ENCODE measurements at places on chromosomes 1 and 21. TPM values are rescaled to one million over a fixed set of nuclear protein-coding genes. Genes with fewer than 3 reads are reported as not detected.

The TMEM269 gene
- 0.99 TPM for polyA plus RNA-seq

The LCE6A gene
- not detected for polyA plus RNA-seq

The FAM72A gene
- polyA plus RNA-seq = 17.6 TPM

The OR2L3 gene
- polyA plus RNA-seq = not detected

The ELOVL1 gene
- polyA plus RNA-seq = 50.0 TPM

The CACNA1E gene
- polyA plus RNA-seq = not detected

The SYT14 gene
- polyA plus RNA-seq = 0.09 TPM

The RYR2 gene
- 34.4 TPM for polyA plus RNA-seq

The HCN3 gene
- polyA plus RNA-seq = 12.9 TPM

The CLCA4 gene
- not detected for polyA plus RNA-seq

The TDRD5 gene
- not detected for polyA plus RNA-seq

The TAS1R1 gene
- polyA plus RNA-seq = 0.17 TPM

The SCMH1 gene
- 126 TPM for polyA plus RNA-seq

The NEXN gene
- 83.9 TPM for polyA plus RNA-seq

DNA sequence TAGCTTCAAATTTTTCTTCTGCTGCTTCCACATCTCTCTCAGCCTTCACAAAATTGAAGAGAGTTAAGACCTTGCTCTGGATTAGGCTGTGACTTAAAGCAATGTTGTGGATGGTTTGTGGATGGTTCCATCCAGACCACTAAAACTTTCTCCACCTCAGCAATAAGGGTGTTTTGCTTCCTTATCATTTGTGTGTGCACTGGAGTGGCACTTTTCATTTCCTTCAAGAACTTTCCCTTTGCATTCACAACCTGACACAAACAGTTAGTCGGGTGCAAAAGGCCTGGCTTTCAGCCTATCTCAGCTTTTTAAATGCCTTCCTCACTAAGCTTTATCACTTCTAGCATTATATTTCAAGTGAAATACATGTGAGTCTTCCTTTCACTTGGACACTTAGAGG, 30.3 kb downstream of the DENND1B start:
- H3K36me3 ChIP-seq = no peaks in the 10 kb centered on the region
- DNase-seq = no peak
- H3K4me3 ChIP-seq = no peak overlapping the region
- no peaks in the 10 kb centered on the region for H3K4me1 ChIP-seq

DNA sequence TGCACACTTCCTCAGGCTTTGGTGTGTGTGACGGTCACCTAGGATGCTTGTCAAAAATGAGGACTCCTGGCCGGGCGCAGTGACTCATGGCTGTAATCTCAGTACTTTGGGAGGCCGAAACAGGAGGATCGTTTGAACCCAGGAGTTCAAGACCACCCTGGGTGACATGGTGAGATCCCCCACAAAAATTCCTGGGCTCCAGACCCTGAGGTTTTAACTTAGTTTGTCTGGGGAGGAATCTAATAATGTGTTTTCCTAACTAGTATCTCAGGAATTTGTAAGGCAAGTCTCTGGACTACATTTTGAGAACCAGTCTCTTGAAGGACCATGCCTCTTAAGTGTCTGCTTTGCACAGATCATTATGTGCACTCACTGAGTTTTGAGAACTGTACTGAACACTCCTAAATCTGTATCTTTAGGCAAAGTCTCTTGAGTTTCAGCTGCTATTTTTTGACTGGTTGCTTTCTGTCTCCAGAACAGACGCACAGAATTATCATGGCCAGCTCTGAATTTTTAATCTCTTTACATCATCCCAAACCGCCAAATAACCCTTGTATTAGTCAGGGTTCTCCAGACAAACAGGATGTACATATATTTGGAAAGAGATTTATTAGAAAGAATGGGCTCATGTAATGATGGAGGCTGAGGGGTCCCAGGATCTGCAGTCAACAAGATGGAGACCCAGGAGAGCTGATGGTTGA, 45.5 kb upstream of the VANGL1 start:
- H3K27ac ChIP-seq = no peak overlapping the region
- DNase-seq = no peak
- no peaks in the 10 kb centered on the region for H3K36me3 ChIP-seq
- H3K27me3 ChIP-seq = no peaks in the 10 kb centered on the region
- no peak overlapping the region for H3K4me3 ChIP-seq

DNA sequence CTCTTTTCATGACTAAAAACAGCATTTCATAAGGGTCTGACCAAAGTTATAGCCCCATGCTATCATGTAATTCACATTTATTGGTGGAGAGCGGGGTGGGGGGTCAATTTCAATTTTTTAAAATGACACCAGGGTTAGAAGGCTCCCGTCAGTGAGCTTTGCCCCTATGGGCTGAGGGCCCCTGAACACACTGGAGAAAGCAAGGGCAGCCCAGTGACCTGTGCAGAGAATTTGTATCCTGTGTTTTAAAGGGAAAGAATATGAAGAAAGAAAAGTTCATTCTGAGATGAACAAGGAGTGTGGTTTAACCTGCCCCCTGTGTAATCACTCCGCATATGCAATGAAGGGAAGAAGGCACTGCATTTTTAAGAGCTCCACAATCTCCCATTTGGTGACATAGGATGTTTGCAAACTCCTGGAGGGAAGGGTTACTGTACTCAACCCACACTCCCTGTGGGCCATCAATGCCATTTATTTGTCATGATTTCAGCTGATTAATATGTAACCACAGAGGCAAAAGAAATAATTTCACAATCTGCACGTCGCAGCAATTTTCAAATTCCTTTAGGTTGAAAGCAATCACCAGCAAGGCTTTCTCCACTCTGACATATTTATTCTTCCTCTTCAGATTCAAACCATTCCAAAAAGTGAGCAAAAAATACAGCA, 95.6 kb downstream of the ZNF281 start:
- no peaks in the 10 kb centered on the region for H3K36me3 ChIP-seq
- DNase-seq = no peak
- no peaks in the 10 kb centered on the region for H3K4me1 ChIP-seq
- H3K27ac ChIP-seq = no peak overlapping the region
- peaks cover 50% of the 10 kb centered on the region for H3K27me3 ChIP-seq

DNA sequence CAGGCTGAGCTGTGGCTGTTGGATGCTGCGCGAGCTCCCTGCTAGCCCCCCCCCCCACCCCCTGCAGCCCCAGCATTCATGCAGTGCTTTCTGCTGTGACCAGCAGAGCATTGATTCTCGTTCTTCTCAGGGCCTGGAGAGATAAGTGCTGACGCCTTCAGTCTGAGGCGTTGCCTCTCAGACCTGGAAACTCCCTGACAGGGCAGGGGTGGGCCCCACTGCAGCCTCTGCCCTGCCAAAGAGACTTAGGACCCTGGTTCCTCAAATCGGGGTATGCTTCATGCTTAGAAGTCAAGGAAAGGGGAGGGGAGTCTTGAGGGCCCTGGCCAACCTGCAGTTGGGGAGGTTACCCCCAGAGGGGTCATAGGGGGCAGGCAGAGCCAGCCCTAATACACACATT, 38.5 kb downstream of the PTPRF start:
- no peak overlapping the region for H3K4me3 ChIP-seq
- H3K27ac ChIP-seq = peak overlapping the region; percentile 6
- H3K4me1 ChIP-seq = peaks cover 36% of the 10 kb centered on the region

DNA sequence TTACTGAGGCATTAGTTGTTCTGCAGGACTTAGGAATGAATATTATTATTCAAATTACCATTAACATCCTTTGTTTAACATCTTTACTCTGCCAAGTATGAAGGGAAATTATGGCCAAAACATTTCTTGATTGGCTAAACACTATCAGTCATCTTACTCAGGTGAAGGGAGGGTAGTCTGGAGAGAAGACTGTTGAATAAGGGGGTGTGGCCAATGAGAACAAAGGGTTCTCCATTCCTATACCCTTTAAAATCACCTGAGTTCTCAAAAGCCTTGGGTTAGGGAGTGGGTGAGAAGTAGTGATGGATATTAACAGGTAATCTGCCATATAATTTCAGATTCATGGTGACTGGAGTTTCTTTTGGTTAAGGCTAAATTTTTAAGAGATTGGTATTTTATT, 19.3 kb downstream of the CRYZL1 start:
- DNase-seq = no peak
- no peaks in the 10 kb centered on the region for H3K4me1 ChIP-seq
- peaks cover 31% of the 10 kb centered on the region for H3K36me3 ChIP-seq
- no peaks in the 10 kb centered on the region for H3K27me3 ChIP-seq
- H3K27ac ChIP-seq = no peak overlapping the region
- no peak overlapping the region for H3K4me3 ChIP-seq

DNA sequence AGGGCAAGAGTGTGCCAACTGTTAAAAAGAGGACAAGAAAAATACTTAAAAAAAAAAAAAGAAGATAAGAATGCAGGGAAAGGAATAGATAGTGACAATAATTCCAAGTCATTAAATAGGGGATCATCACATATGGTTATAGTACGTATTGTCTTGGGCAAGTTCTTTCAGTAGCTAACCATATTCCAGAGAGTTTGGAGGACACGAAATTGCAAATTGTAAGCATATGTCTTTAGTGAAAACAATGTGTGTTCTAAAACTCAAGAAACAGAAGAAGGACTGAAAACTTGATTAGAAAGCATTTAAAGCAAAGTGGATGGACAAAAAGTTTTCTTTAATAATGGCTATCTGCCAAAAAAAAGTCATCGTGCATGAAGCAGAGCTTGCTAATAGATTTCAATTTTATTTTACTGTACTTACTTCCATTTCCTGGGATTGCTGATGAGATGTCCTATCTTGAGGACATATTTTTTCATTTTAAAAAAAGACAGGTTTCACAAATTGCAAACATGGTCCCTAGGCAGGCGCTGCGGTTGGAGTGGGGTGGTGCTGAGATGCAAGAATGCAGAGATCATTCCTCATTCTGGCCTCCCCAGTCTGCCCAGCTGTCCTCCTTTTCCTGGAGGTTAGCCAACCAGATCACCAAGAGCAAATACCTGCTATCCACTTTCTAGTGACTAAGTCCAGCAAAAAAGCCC, 11.9 kb downstream of the TSPAN2 start:
- peaks cover 40% of the 10 kb centered on the region for H3K4me1 ChIP-seq
- H3K27me3 ChIP-seq = no peaks in the 10 kb centered on the region
- H3K27ac ChIP-seq = no peak overlapping the region

- no peak for DNase-seq
- H3K27ac ChIP-seq = no peak overlapping the region
- H3K27me3 ChIP-seq = no peaks in the 10 kb centered on the region
- peaks cover 20% of the 10 kb centered on the region for H3K4me1 ChIP-seq
These were observed 6.5 kb downstream of the THEM4 start for GRCh38 chr1:151902858-151903257.

GRCh38 chr21:25831300-25831960, 96.7 kb downstream of the GABPA start:
- H3K4me3 ChIP-seq = no peak overlapping the region
- H3K27me3 ChIP-seq = no peaks in the 10 kb centered on the region
- no peak for DNase-seq
- no peaks in the 10 kb centered on the region for H3K36me3 ChIP-seq
- H3K4me1 ChIP-seq = no peaks in the 10 kb centered on the region
- no peak overlapping the region for H3K27ac ChIP-seq

DNA sequence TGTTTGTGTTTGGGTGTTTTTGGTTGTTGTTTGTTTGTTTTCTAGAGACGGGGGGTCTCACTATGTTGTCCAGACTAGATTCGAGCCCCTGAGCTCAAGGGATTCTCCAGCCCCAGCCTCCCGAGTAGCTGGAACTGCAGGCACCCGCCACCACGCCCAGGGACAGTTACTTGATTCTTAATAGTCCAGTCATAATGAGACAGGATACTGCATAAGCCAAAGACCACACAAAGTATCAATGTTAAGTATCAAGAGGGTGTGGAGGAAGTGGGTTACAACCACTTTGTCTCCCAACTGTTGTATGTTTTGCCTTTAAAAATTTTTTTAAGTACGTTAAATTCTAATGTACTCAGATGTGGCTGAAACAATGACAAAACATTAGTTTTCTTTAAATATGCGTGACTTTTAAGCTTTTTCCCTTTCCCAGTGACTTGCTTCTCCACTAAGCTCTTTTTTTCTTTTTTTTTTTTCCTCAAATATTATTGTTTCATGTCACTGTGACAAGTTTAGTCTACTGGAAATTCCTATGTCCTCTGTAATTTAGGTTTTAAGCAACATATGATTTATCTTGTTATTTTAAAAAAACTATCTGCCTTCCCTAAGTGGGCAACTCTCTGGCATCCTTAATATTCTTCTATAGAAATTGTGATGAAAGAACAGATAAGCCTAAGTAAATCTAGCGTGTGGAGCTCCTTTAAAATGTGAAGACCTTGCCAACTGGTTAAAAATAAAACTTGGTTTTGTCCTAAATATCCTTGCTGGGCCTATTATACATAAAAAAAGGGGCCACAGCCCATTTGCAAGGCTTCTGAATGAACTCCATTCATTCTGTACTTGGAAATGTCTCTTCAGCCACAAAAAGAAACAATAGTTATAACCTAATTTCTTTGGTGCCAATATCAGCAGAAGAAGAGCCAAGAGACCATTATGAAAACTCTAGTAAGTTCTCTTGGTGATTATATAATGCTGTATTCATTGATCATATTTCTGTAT, 56.2 kb upstream of the DPH5 start:
- no peaks in the 10 kb centered on the region for H3K27me3 ChIP-seq
- peaks cover 4% of the 10 kb centered on the region for H3K36me3 ChIP-seq
- no peak overlapping the region for H3K27ac ChIP-seq
- DNase-seq = no peak

DNA sequence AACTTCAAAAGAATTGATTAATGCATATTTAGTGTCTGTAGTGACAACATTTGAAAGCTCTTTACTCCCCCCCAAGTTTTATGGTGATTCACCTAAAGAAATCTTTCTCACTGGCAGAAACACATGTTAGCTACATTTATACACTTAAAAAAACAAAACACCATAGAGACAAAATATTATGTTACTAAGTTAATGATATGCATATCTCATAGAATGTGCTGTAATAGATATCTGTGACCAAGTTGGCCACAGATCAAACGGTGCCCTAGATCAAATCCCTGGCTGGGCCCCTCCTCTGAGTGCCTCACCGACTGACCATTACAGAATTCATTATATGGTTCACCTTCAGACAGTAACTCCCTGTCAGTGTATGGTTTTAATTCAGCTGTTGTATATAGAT, 322.1 kb upstream of the LYPLAL1 start:
- H3K4me1 ChIP-seq = no peaks in the 10 kb centered on the region
- no peak overlapping the region for H3K4me3 ChIP-seq
- no peak for DNase-seq
- no peaks in the 10 kb centered on the region for H3K36me3 ChIP-seq
- H3K27ac ChIP-seq = no peak overlapping the region

DNA sequence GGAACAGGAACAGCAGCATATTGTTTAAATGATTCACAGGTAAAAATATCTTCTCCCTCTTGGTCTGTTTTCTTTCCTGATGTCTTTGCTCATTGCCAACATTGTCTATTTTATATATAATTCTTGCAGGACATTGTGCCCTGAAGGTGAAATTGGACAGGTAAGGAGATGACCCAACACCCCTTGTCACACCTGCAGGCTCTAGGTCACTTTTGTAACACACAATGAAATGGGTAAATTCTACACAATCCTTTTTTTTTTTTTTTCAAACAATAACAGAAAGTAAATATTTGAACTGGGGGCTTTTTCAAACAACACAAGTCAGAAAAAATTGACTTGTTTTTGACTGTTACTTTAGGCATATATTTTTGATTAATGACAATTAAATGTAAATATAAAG, 62.9 kb upstream of the ERG start:
- DNase-seq = no peak
- H3K27ac ChIP-seq = no peak overlapping the region
- H3K36me3 ChIP-seq = no peaks in the 10 kb centered on the region

Data from cardiac muscle cell (in vitro differentiated cells and primary cell).